Endodermal cell (in vitro differentiated cells): ENCODE measurements at places on chromosomes 5 and 9.

GRCh38 chr9:30075022-30075421, 2309.4 kb upstream of the ACO1 start:
- DNase-seq: no peak

DNA sequence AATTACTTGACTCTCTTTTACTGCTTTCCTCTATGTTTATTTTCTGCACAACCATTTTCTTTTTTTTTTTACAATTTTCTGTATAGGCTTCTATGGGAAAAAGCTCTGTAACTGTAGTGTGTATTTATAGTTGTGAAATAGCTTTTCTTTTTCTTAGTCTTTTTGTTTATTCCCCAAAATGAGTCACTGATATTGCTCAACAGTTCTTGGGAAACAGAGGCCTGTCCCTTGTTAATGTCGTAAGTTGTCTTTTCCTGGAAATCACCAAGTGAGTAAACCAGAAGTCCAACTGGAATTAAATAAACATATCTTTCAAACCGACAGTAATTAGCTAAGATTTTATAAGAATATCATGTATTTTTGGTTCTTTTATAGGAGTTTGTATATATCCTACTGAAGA, 325.1 kb upstream of the PRR16 start:
- DNase-seq: no peak

DNA sequence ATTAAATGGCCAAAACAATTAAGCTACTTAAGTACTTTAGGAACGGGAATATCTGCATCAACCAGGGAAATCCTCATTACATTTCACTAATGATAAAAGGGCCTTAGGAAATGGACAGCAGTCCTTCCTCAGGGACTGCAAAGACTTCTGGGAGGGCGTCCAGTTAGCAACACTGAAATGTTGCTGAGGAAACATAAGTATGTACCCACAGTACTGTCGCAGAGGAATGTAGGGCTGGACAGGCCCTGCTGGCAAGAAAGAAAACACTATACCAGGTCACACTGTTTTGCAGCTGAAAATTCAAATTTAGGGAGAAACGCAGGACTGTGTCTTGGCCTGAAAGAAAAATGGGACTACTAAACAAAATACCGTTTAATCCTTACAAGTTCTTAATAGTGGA, 1.3 kb downstream of the C5orf15 start:
- no peak for DNase-seq

- no peak for DNase-seq
Measured at GRCh38 chr9:102631559-102631958, 363.6 kb upstream of the CYLC2 start.

DNA sequence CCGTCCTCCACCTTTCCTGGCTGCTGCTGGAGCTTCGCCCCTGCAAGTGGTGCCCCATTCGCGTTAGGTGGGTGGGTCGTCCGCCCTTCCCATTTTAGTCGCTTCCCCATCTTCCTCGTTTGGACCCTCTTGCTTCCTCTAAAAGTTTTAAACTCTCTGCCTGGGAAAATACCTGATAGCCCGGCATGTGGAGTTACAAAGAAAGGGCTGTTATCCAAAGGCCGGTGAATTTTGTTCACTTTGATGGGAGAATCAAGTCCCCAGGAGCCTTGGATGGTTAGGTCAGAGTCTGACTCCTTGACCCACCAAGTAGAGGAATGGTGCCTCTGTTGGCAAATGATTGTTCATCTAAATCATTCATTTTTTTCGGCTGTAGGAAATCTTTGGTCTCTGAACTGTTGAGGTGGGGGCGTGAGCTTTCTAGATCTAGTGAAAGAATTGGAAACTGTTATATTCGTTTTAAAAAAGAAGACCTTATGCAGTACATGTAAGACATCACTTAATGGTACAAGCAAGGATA, 29.5 kb upstream of the APC start:
- DNase-seq: no peak

DNA sequence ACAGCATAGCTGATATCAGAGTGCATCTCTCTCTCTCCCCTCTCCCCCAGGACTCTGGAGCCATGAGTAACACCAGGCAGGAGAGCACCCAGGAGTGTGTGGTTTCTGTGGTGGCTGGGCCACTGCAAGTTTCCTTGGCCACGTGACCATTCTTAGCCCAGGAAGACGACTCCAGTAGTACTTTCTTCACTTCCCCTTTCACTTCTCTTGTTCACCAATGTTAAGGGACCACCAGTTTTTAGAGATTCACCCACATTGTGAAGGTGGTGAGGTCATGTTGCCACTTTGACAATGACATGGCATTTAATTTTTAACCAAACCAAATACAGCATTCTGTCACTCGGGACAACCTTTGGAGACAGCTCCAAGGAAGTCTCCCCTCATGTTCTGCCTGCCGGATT, 17.9 kb upstream of the DAPK1 start:
- DNase-seq: no peak

DNA sequence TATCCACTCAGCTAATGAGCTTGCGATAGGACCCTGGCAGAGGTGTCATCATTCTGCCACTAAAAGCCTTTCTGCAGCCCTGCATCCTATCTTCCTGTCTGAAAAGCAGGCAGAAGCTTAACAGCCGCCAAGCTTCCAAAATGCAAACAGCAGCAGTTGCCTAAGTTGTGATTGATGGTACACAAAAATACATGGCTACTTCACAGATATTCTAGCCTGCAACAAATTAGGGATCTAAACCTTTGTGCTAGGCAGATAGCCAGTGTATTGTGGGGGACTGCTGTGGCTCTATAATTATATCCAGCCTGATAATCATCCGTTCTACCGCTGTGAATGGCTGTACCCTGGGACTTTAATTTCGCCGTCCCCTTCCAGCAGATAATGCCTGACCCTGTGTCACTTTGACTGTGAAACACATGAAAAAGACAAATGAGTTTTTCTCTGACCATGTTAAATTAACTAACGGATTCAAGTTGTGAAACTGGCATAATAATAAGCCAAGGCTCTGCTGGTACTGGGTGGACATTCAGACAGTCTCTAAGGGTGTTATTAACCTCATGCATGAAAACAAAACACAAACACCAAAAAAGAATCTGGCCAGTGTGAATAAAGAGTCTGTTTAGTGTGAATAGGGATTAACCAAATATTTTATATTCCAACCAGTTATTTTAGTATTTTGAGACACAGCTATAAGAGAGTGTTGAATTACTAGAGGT, 45.9 kb downstream of the SEMA6A start:
- peak; percentile 47 for DNase-seq

DNA sequence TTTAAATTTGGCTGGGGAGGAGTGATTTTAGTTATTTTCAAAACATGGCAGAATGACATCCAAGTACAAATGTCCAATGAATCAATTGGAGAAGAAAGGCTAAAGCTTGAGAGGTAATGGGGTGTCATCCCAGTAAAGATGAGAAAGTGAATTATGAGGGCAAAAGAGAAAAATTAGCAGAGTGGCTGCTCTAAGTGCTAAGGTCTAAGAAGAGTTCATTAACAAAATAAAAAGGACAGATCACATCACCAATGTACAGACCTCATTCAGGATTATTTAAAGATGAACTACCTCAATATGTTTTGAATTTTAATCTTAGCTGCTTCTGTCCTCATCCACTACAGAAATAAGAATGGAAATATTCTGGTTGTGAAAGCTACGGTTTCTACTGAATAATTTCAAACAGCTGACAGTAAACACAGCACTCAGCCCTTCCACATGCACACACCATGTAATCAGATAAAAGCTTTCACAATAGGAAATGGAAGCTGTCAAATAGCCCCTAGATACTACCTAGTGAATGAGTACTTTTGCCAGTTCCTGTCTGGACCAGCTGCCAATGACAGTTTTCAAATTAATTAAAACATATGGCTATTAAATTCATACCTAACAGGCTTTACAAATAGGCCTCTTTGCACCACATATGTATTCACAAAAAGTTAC, 171.5 kb downstream of the SSBP2 start:
- DNase-seq: no peak

GRCh38 chr9:134525070-134525815, 116.4 kb upstream of the COL5A1 start:
- DNase-seq: no peak

- DNase-seq: no peak
Measured at GRCh38 chr5:147997486-147997885, 66.3 kb upstream of the SPINK5 start.

- DNase-seq: peak; percentile 65
Measured at GRCh38 chr5:107772418-107773310, 101.9 kb upstream of the EFNA5 start.

- DNase-seq: no peak
Measured at GRCh38 chr9:127491516-127491915, 40.2 kb downstream of the LRSAM1 start.

GRCh38 chr5:151051931-151052608, 28.8 kb downstream of the TNIP1 start:
- no peak for DNase-seq

- peak; percentile 68 for DNase-seq
Measured at GRCh38 chr5:78647351-78647818, 1.2 kb downstream of the LHFPL2 start.

GRCh38 chr5:143233031-143233430, 170.5 kb downstream of the NR3C1 start:
- no peak for DNase-seq
